ENCODE measurements at places on chromosomes 7 and 10. TPM values are rescaled to one million over a fixed set of nuclear protein-coding genes. Genes with fewer than 3 reads are reported as not detected.
A peak's percentile ranks its signal among the peaks of the same experiment; 100 is the strongest.

- DNase-seq = no peak
Observed at GRCh38 chr10:125154529-125154928, 5.8 kb downstream of the CTBP2 start.

DNA sequence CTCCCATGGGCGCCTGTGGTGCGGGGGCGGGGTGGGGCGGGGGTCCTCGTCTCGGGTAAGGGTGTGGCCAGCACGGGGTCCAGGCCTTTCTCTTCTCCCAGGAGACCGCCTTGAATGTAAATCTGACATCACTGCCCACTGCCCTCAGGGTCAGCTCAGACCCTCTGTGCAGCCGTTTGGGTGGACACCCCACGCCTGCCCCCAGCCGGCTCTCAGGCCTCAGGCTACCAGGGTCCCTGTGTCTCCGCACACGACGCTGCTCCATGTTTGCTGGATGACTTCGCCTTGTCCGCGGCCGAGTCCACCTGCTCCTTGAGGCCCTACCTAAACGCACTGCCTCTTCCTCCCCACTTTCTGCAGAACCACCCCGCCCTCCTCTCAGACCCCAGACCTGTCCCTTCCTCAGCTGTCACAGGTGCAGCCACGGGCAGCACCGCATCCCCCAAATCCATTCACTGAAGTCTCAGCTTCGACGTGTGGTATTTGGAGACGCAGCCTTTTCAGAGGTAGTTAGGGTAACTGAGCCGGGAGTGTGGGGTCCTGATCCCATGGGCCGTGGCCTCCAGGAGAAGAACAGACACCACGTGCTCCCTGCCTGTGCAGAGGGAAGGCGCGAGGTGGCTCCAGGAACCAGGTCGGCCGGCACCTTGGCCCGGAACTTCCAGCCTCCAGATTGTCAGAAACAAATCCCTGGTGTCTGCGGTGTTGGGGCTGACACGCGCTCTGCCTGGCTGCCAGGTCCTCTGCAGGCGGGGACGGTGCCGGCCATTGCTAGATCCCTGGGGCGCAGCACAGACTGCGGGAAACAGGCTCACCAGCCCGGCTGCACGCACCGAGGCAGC lies 97.4 kb upstream of the DIP2C start:
- DNase-seq = no peak

CELF2 gene
- 205 TPM for total RNA-seq

PTPRN2 gene
- total RNA-seq = 0.44 TPM

DNA sequence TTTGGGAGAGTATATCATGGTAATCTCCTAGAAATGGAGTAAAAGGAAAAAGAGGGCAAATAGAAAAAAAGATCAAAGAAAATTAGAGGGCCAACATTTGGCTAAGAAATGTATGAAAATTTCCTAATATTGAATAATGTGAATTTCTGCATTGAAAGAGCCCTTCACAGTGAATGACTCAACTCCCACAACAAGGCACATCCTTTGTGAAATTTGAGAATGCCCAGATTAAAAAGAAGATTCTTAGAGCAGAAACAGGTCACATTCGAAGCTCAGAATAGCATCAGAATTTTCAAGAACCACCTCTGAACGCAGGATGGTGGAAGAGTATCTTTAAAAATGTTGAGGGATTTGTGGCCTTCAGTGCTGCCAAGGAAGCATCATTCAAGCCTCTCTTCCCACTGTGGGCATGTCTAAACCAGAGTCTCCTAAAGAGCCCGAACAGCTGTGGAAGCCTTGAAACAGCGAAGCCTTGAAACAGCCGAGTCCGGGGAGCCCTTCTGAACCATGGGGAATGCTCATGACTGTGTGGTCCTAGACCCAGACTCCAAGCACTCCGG lies 43.6 kb downstream of the GUSB start:
- no peak for DNase-seq

ZNF736 gene
- total RNA-seq = 29.9 TPM

GRCh38 chr7:22280031-22280430 lies 76.9 kb downstream of the RAPGEF5 start:
- DNase-seq = no peak

EPDR1 gene
- not detected for total RNA-seq

GRCh38 chr10:30819341-30820181 lies 190.0 kb upstream of the LYZL2 start:
- no peak for DNase-seq

DNA sequence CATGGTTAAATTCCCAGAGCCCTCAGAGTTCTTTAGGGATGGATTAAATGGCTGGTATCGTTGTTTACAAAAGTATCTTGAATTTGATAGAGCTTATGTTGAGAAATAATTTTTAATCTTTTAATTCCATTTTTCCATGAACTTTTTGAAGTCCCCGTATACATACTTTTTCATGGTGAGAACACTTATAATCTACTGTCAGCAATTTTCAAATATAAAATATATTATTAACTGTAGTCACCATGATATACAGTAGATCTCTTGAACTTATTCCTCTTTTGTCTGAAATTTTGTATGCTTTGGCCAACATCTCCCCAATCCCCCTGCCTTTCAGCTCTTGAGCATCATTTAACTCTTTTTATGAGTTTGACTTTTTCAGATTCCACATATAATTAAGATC lies 9.4 kb downstream of the EFCAB10 start:
- DNase-seq = no peak

ZNF786 gene
- 3.5 TPM for total RNA-seq

FAM221A gene
- 2.8 TPM for total RNA-seq

FXYD4 gene
- total RNA-seq = not detected

- DNase-seq = no peak
Observed at GRCh38 chr7:21939858-21940372, 5.8 kb downstream of the CDCA7L start.

SERPINE1 gene
- total RNA-seq = 0.11 TPM

DNA sequence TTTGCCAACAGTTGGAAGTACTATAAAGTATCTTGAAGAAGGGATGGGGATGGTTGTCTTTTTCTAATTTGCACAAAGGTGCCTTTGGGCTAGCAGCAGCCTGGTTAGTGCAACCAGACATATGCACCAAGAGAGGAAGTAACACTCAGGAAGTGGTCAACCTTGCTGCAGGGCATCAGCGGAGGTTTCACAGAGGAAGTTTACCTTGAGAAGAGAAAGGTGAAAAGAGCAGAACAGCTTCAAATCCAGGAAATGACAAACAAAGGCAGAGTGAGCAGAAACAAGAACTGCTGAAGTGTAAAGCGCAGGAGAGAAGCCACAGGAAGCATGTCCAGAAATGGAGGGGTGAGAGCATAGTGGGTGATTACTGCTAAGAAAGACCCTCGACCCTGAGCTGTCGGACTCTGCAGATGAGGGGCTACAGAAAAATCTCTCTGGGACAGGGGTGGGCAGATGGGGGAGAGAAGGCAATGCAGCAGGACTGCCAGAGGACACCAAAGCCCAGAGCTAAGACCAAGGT lies 66.9 kb downstream of the STK17A start:
- peak; percentile 87 for DNase-seq

RBP4 gene
- total RNA-seq = not detected

GNAI1 gene
- total RNA-seq = 1.2 TPM

- DNase-seq = no peak
Observed at GRCh38 chr10:69406302-69406811, 10.4 kb downstream of the TACR2 start.

- no peak for DNase-seq
Observed at GRCh38 chr10:60942788-60943315, 1.1 kb downstream of the RHOBTB1 start.

GDF2 gene
- total RNA-seq = not detected

DNA sequence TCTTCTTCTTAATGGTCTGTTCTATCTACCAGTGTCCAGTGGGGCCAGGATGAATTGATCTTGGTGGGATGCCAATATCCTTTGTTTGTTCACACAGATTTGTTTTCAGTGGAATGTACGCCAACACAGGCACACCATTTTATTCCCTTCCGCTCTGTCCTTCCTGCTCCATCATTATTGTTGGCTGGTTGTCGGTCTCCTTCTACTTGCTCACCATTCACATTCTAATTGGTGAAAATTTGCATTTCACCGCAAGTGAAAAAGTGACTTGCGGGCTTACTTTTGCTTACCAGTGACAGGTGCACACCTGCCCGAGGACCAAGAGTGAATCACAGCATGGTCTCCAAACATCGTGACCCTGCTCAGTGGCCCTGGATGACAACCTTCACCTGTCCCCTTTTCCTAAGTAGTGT lies 148.3 kb downstream of the NOC3L start:
- no peak for DNase-seq

DNA sequence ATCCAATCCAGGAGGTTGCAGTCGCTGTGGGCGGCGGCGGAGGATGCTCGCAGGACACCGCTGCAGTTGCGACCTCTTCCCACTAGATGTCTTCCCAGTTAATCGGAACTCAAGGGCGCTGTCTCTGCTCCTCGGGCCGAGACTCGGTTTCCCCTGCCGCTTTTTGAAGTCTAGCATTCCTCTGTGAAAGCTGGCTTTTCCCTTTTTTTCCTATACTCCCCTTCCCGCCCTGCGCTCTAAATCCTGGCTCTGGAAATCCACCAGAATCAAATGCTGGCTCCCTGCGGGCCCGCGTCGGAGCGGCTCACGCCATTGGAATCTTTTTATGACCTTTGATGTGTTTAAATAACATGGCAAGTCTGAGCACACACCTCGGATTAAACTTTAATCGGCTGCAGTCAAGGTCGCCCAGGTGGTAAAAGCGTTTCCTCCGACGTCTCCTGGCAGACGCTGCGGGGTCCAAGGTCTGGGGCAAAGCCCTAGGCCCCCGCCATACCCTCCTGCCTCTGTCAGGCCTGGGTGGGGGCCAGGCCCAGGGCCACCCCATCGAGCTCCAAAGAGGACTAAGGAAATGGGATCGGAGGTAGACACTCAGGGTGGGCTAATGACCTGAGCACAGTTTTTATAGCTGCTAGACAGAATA lies 10.7 kb upstream of the HOXA13 start:
- DNase-seq = no peak

CYP2W1 gene
- total RNA-seq = not detected

LIPM gene
- total RNA-seq = not detected

DNA sequence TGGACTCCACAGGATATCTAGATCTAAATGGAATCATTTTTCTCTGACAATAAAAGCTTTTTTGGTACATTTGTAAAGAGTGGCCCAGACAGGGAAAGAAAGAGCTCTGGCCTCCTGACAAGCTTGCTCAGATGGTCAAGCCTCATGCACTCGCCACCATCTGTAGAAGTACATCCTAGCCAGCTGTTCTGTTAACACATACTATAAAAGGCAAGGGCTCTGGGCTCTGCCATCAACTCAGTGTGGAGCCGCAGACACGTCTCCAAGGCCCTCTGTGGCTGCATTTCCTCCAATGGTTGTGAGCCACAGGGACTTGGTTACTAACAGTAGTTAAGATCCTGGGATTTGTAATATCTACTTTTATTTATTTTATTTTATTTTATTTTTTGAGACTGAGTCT lies 70.8 kb upstream of the KDM7A start:
- no peak for DNase-seq

DNA sequence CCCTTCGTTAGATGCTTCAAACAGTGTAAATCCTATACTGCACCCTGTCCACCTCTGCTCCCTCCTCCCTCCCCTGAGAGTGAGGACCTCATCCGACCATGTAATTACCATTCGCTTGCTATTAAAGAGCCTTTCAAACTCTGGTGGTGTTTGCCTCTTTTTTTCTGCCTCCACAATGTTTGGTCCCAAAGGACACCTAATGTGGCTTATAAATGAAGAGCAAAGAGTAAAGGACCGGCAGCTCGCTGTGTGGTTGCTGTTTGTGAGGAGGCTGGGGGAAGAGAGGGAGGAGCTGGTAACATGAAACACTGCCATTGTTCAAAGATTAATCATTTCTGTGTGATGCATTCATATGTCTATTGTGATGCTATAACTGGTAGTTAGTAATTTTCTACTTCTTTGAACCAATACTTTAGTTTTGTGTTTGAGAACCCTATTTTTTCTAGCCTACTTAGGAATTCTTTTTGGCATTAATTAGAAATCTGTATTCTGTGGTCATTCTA lies 27.9 kb downstream of the MTURN start:
- DNase-seq = no peak

ZNF804B gene
- total RNA-seq = not detected

COL1A2 gene
- total RNA-seq = 0.28 TPM

DNA sequence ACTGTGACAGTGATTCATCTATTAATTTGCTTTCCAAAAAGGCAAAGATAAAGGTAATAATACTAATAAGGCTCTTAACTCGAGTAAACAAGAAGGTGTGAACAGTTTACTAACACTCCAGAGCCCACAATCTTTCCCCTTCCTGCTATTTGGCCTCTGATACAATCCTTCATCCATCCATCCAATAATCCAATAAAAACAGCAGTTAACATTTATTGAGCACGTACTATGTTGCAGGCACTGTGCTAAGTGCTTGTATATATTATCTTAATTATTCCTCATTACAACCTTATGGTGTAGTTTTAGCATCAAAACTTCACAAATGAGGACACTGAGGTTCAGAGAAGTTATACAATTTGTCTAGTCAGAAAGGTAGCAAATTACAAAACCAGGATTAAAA lies 49.5 kb downstream of the EZH2 start:
- no peak for DNase-seq

- DNase-seq = peak; percentile 62
Observed at GRCh38 chr10:132448248-132448731, 51.3 kb downstream of the PWWP2B start.

GRCh38 chr7:28937619-28938018 lies 20.5 kb downstream of the TRIL start:
- DNase-seq = no peak

- DNase-seq = no peak
Observed at GRCh38 chr7:66187905-66188304, 17.2 kb upstream of the TPST1 start.

PON1 gene
- not detected for total RNA-seq

DNA sequence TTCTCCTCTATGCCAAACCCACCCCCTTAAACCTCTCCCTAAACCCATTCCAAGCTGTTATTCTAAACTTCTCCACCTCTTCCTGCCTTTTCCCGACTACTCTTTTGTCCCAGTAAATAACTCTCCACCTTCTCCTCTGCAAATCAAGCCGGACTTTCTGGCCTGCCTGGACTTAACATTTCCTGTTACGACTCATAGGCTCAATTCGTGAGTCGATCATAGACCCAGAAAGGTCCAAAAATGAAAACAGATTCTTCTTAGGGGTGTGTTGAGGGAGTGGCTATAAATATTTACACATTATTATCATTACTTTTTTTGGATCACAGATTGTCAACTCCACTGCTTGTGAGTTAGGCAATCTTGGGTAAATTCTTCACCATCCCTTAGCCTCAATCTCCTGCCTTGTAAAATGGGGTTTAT lies 59.0 kb upstream of the HABP2 start:
- DNase-seq = no peak

GRCh38 chr10:7053195-7053594 lies 357.6 kb downstream of the SFMBT2 start:
- no peak for DNase-seq

KCNMA1 gene
- total RNA-seq = not detected

ST8SIA6 gene
- total RNA-seq = 0.34 TPM

SEMA4G gene
- total RNA-seq = 1.1 TPM

GRCh38 chr7:128867842-128868623 lies 5.4 kb downstream of the ATP6V1F start:
- no peak for DNase-seq

DNA sequence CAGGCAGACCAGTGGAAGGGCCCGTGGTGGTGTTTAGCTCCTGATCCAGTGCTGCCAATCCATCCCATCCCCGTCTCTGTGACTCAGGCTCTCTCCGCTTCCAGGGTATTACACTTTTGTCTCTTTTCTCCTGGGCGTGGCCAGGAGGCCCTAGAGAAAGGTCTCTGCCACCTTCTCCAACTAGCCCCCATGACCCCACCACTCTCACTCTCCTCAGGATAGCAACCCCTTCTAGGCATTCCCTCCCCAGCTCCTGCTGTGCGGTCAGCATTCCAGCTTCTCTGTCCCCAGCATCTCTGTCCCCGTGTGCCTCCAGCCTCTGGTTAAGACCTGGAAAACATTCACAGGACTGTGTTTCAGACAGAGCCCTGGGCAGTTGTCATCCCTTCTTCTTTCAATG lies 36.2 kb upstream of the R3HCC1L start:
- DNase-seq = no peak

Data from CD4-positive, alpha-beta T cell (primary cell).